ENCODE measurements at places on chromosomes 2 and 18. TPM values are rescaled to one million over a fixed set of nuclear protein-coding genes. Genes with fewer than 3 reads are reported as not detected.
A peak's percentile ranks its signal among the peaks of the same experiment; 100 is the strongest.

Gene GPR45
- not detected for total RNA-seq

Gene RAPH1
- 78.0 TPM for total RNA-seq

Gene ANKRD62
- total RNA-seq, result not detected

Gene LHCGR
- not detected for total RNA-seq

Gene VPS54
- 16.5 TPM for total RNA-seq

DNA sequence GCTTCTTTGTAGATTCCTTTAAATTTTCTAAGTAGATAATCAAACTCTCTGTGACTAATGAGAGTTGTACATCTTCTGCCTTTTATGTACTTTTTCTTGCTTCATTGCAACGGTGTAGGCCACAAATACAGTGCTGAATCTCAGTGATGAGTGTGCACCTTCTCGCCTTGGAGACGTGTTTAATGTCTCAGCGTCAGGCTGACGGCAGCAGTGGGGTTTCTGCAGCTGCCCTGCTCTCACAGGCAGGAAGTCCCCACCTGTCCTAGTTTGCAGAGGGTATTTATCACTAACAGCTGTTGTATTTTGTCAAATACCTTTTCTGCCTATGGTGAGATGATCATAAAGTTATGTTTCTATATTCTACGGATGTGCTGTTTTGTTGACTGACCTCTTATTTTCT, 13.3 kb downstream of the AGXT start:
- DNase-seq, result no peak

- no peak for DNase-seq
These were observed 44.4 kb downstream of the ST8SIA5 start for GRCh38 chr18:46712406-46712805.

DNA sequence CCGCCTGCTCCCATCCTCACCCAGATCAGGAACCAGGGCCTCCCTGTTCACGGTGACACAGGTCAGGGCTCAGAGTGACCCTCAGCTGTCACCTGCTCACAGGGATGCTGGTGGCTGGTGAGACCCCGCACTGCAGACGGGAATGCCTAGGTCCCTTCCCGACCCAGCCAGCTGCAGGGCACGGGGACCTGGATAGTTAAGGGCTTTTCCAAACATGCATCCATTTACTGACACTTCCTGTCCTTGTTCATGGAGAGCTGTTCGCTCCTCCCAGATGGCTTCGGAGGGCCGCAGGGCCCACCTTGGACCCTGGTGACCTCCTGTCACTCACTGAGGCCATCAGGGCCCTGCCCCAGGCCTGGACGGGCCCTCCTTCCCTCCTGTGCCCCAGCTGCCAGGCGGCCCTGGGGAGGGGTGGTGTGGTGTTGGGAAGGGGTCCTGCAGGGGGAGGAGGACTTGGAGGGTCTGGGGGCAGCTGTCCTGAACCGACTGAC, 31.7 kb downstream of the GPC1 start:
- no peak for DNase-seq

DNA sequence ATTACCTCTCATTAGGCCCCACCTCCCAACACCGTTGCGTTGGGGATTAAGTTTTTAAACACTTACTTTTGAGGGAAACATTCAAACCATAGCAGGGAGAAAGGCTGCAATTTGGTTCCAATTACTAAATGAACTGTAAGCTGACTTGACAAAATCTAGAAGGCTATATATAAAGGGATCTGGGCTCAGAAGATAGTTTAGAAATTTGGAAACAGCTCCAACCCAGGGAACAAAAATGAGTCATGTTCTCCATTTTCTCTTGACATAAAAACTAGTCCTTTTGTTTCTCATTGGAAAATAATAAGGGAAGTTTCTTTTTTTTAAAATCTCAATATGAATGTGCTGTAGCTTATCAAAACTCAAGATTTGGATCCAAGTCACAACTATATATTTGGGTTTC, 17.5 kb downstream of the MOGAT1 start:
- no peak for DNase-seq

GRCh38 chr2:36337354-36337753, 18.2 kb upstream of the CRIM1 start:
- no peak for DNase-seq

- no peak for DNase-seq
These were observed 1.3 kb upstream of the LMAN1 start for GRCh38 chr18:59360381-59360780.

- DNase-seq, result no peak
These were observed 237.6 kb downstream of the CDH7 start for GRCh38 chr18:65988386-65988785.

GRCh38 chr2:128379021-128380015, 60.6 kb upstream of the HS6ST1 start:
- DNase-seq, result peak; percentile 56

DNA sequence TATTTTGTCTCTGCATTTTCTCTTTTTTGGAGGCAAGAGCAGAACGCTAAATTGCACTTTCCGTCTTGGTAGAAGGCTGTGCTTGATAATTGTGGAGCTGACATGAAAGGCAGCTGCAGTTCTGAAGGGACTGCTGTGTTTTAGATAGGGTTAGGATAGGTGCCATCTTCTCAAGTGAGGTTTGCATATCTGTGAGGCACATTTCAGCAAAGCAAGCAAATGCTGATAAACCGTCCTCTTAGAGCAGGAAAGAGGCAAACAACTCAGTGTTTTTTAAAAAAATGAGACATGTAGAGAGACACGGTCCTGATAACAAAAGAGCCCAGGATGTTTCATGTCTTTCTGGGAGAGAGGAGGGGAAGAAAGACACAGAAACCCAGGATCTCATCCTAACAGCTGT, 217.7 kb downstream of the SOCS6 start:
- no peak for DNase-seq

- no peak for DNase-seq
These were observed 130.2 kb downstream of the EXOC6B start for GRCh38 chr2:72695676-72696075.
